Activated CD4-positive, alpha-beta T cell treated with anti-CD3 and anti-CD28 coated beads for 36 hours (primary cell): ENCODE measurements at places on chromosomes 6 and 20.
A peak's percentile ranks its signal among the peaks of the same experiment; 100 is the strongest.

- no peak for DNase-seq
These were observed 8.2 kb downstream of the SEC23B start for GRCh38 chr20:18515973-18516372.

GRCh38 chr20:41426086-41426830, 59.6 kb upstream of the EMILIN3 start:
- no peak for DNase-seq

DNA sequence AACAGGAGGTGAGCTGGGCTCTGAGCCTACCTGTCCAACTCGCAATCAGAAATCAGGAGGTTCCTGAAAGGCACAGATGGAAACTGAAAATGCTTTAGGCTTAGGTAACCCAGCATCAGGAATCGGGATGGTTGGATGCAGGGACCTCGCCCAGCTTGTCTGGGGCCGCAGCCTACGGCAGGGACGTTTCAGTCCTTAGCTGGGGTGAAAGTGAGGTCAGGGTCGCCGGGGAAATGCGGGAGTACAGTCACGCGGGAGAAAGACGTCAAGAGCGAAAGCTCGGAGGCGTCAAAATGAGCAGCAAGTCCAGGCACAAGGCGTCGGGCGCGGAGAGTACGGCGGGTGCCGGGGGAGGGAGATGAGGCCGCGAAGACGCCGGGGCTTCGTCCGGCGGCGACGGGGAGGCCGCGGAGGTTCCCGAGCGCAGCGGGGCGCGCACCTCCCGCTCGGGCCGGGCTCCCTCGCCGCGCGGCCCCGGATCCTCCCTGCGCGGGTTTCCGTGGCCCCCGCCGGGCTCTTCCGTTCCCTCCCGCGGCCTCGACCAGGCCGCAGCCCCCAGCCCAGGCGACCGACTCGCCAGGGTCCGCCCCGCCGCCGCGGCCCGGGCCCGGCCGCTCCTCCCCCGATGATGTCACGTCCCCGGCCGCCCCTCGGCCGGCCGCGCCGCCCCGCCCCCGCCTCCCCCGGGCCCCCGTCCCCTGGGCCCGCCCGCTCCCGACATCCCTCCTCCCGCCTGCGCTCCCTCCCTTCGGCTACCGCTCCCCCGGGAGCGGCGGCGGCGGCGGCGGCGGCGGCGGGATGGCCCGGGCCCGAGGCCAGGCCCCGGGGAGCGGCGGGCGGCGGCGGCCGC, at the start of gene EBF4:
EBF4 (plus strand) TSS at position 745 of the 850 bp plus-strand sequence. CDS start 866 bp downstream, outside the sequence.
- DNase-seq, result peak; percentile 59

DNA sequence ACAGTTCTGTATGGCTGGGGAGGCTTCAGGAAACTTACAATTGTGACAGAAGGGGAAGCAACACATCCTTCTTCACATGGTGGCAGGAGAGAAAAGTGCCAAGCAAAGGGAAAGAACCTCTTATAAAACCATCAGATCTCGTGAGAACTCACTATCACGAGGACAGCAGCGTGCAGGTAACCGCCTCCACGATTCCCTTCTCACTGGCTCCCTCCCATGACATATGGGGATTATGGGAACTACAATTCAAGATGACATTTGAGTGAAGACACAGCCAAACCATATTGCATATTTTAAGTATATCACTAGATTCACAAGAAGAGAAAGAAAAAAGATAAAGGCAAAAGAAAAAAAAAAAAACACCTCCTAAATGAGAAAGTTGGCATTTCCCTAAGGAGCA, 431.9 kb upstream of the RGS17 start:
- DNase-seq, result no peak

- no peak for DNase-seq
These were observed 21.2 kb downstream of the RSPH3 start for GRCh38 chr6:158978757-158979156.

- no peak for DNase-seq
These were observed 401.1 kb downstream of the CD83 start for GRCh38 chr6:14518515-14519217.

GRCh38 chr6:21228411-21228810, 365.1 kb upstream of the SOX4 start:
- DNase-seq, result no peak
